ENCODE measurements at places on chromosomes 2 and 18.

DNA sequence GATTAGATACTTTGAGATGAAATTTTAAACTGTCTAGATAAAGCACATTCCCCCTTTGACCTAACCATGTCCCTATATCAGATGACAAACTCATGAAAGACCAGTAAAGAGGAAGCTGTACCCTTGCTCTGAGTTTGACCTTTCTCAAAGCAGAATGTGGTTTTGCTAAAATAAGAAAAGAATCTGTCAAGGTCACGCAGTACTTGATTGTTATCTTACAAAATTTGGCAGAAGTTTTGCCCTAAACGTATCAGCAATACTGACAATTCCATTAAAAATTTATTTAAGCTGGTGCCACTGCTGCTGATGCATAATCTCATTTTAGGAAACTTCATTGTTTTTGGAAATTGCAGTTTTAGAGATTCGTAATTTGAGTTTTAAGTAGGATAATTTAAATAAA, 31.2 kb upstream of the GALM start:
- no peak for DNase-seq

DNA sequence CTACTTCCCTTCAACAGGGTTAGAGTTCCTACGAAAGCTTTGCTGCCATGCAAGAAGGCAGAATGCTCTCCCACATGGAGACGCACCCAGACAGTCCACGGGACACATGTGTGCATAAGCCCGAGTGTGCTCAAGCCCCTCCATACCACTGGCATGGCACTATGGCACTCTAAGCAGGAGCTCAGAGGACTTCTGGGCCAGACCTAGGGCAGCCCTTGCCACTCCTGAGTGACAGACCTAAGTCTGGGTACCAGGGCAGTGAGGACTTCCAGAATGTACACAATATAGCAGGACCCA, 11.4 kb upstream of the ARID5A start:
- DNase-seq: no peak

GRCh38 chr2:235095569-235095968, 143.8 kb downstream of the SH3BP4 start:
- no peak for DNase-seq

GRCh38 chr18:3051718-3052410, 38.9 kb upstream of the LPIN2 start:
- DNase-seq: no peak

DNA sequence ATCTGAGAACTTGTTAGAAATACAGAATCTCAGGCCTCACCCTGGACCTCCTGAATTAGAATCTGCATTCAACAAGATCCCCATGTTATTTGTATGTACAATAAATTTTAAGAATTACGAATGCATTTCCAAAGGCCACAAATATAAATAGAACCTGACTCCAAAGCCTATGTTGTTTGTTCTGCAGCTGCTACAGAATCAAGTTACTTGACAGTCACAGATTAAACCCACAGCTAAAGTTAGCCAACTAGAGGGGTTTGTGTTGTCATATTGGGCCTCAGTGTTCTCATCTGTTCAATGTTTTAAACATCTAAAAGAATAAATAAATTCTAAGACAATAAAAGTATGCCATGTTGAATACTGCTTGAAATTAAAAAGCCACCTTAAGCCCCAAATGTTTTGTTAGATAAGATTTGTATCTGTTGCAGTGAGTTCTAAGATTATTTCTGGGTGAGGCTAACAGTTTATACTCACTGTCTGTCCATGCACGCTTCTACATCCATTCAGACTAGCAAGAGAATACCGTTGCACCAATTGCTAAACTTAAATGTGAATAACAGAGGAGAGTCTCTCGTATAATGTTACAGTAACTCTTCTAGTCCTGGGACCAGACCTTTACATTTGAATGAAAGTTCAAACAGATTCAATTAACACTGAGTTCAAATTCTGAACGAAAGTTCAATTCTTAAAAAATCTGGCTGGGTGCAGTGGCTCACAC, 200.4 kb downstream of the MEMO1 start:
- no peak for DNase-seq

DNA sequence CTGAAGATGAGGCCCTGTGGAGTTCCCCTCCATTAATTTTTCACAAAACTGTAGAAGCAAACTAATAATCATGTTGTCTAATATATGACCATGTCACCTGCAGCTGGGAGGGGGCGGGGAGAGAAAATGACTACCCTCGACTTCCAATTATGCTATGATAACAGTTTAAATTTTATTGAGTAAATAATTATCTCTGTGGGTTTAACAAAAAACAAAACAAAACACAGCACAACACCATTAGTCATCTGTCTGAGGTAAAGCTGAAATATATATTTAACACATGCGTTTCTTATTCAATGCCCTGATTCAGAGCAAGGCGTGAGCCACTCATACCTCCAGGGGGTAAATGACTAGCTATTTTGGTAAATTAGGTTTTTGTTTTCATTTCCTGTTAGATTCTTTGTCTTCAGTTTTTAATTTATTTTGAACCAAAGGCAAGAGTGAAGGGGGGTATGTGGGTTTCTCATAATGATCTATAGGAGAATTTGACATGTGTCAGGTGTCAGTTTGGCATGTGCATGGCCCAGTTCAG, 77.4 kb upstream of the ZCCHC2 start:
- DNase-seq: no peak

DNA sequence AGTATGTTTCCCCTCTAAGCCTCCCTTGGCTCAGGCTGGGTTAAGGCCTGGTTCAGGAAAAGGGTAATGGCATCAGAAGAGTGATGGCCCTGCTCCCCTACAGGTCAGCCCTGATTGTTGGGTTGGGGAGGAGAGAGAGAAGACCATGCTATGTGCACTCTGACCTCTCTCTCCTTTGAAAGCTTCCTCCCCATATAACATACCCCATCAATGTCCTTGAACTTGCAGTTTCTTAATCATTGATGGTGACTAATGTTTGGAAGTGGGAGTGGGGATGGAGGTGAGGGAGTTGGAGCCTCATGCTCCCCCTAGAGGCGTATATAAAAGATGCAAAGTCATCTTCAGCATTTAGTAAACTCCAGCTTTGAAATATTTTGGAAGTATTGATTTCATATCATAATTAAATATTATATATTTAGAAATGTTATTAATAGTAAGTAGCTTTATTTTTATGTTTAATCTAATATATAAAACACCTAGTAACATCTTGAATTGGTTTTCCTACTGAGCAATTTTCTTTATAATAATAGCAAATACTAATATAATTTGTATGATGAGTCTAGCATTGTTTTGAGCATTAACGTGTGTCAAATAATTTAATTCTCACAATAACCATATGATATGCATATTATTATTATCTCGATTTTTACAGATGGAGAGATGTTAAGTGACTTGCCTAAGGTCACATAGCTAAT, 8.8 kb downstream of the PLCL1 start:
- DNase-seq: no peak

GRCh38 chr2:42971947-42972736, 179.8 kb upstream of the HAAO start:
- DNase-seq: no peak

- no peak for DNase-seq
Measured at GRCh38 chr2:9118383-9118960, 88.1 kb upstream of the ASAP2 start.

- DNase-seq: no peak
Measured at GRCh38 chr18:36354989-36355388, 57.5 kb downstream of the FHOD3 start.

DNA sequence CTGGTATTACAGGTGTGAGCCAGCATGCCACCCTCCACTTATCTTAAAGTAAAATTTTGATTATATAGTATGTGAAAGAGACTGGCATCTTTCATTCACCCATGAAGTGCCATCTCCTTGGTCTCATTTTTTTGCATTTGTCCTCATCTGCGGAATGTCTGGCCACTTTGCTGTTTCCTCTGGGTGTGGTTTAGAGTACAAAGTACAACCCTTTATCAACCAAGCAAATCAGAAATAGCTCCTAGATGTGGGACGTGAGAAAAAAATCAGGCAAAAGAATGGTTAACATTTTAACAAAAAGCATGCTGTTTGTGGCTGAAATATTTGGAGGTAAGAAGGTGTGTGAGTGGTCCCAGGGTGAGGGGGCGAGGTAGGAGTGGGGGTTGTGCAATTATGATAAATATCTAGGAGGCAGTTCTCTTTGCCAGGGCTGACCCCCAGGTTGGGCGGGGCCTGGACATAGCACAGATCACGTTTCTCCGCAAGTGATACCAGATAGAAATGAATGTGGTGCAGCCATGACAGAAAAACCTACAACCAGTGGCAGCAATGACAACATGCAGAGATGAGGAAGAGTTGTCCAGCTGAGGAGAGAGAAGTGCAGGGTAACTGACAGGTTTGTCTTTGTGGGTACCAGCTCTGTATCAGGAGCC, 115.8 kb upstream of the SERTAD2 start:
- DNase-seq: no peak

- no peak for DNase-seq
Measured at GRCh38 chr18:48042431-48042830, 112.0 kb upstream of the SMAD2 start.

DNA sequence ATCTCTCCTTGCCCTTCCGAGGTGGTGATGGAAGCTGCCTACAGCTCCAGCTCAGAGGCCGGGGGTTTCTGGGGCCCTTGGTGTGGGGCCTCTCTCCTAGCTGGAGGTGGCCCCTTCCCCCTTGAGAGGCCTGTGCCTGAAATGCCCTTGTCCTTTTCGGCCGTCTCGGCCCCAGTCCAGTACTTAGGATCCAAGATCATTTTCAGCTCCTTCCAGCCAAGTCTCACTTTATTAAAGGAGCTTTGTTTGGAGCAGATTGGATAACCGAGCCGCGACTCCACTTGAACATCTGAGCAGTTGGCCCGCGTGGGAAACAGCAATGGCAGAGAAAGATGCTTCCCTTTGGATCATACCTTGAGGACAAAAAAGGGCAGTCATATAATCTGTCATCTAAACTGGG, 125.0 kb downstream of the NEDD4L start:
- no peak for DNase-seq

DNA sequence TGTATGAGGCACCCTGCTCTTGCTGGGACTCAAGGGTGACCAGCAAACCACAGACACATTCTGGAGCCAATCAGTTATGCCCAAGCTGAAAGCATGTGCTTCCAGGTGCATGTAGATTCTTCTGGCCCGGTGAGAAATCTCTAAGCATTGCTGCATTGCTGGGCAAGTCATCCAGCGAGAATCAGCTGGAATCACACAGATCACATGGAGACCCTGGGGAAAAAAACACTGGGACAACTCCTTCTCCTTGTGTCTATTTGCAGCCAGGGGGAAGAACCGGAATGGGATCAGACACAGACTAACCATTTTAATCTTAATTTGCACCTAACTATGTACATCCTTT, 119.7 kb upstream of the KLF7 start:
- no peak for DNase-seq

- DNase-seq: no peak
Measured at GRCh38 chr18:60406721-60407120, 34.1 kb upstream of the MC4R start.

DNA sequence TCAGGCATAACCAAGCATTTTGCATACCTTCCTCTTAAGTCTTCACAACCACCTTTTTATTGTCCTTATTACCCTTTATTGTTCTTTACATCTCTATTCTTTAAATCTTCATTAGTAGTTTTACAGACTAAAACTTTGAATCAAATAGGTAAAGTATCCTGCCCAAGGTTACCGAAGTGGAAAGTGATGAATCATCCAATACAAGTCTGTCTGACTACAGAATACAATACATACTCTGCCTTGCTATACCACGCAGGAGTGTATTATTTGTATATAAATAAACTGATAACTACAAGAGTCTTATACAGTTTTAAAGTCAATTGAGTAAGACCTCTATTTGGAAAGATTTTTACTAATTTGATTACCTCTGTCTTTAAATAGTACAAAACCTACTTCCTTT, 196.0 kb downstream of the ZEB2 start:
- no peak for DNase-seq

GRCh38 chr2:86788881-86789686, 1.6 kb downstream of the CD8A start:
- no peak for DNase-seq

DNA sequence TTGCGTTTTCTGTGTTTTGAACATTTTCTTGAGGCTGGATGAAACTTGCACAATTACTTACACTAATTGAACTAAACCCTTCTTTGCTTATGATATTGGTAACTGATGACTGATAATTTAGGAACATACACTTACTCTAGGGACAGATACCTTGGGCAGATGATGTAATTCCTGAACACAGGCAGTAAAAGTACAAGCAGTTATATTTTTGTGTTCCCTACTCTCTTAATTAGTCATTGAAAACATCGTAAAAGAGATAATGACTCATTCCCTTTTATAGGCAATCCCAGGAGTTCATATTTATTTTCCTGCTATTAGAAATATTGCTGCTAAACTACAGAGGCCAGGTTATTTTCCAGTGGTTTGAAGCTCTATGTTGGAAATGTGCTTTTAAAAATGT, 46.4 kb downstream of the CCDC85A start:
- no peak for DNase-seq

DNA sequence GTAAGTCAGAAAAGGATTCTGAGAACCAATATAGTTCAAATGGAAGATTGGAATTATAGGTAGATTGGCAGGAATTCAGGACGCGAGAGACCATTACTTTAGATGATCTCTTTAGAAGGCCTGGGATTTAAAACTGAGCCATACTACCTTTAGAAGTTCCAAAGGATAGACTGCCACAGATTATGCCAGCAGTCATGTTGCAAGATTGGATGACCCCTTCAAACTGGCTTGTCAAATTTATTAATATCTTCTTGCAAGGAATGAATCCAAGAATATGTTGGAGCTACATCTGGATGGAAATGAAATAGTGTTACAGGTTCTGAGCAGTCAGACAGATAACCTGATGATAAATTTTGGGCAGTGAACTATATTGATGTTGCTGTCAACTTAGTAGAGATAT, 22.0 kb downstream of the BABAM2 start:
- no peak for DNase-seq

DNA sequence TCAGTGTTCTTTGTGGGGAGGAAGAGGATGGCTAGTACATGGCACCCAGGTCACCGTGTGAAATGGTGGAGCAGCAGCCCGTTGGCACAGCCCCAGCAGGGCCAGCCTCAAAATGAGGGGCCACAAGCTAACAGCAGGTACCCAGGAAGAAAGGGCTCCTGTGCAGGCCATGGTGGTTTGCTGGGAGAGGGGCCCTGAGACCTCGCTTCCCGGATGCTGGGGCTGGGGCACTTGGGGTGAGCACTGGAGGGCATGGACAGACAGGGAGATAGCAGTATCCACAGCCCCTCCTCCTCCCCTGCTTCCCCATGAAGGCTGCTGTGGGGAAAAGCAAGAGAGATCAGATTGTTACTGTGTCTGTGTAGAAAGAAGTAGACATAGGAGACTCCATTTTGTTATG, 16.2 kb upstream of the TEX44 start:
- DNase-seq: no peak

- DNase-seq: no peak
Measured at GRCh38 chr2:175006281-175006680, 1.1 kb upstream of the CHN1 start.

DNA sequence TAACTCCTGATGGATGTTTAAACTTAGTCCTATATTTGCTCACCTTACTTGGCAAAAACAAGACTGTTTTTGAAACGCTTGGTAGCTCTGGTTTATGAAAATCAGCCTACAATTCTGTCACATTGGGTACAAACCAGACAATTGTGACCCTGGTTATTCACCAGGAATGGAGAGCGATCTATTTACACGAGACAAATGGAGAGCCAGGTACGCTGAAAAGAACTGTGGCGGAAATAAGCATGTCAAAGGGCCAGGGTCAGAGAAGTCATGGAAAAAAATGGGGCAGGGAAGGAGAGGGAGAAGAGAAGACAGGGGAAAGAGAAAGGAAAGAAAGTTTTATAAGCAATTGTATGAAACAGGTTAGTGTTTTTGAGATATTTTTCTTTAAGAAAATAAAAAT, 119.5 kb upstream of the ZFP36L2 start:
- no peak for DNase-seq

- no peak for DNase-seq
Measured at GRCh38 chr2:73283545-73284295, 558 bp downstream of the FBXO41 start.

- DNase-seq: no peak
Measured at GRCh38 chr2:66489436-66489835, 54.5 kb downstream of the MEIS1 start.
